ENCODE measurements at places on chromosomes 2 and 18.
A peak's percentile ranks its signal among the peaks of the same experiment; 100 is the strongest.

DNA sequence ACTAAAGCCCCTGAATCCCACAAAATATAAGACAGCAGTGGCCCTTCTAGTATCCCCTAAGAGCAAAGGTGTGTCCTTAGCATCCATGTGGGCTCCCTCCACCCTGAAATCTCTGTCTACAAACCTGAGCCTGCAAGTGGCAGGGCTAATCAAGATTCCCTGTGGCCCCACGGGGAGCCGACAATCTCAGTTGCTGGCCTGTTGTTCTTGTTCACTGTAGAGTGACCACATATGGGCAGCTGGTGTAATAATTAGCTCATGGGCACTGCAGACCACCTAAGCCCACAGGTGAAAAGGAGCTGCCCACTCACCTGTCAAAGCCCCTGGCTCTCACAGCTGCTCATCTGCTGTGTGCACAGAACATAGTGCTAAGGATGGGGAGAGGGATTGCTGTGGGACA lies 102.3 kb downstream of the MRO start:
- peaks cover 7% of the 10 kb centered on the region for H3K4me1 ChIP-seq
- H3K27ac ChIP-seq: no peak overlapping the region
- no peaks in the 10 kb centered on the region for H3K36me3 ChIP-seq
- no peak for DNase-seq
- H3K27me3 ChIP-seq: no peaks in the 10 kb centered on the region

DNA sequence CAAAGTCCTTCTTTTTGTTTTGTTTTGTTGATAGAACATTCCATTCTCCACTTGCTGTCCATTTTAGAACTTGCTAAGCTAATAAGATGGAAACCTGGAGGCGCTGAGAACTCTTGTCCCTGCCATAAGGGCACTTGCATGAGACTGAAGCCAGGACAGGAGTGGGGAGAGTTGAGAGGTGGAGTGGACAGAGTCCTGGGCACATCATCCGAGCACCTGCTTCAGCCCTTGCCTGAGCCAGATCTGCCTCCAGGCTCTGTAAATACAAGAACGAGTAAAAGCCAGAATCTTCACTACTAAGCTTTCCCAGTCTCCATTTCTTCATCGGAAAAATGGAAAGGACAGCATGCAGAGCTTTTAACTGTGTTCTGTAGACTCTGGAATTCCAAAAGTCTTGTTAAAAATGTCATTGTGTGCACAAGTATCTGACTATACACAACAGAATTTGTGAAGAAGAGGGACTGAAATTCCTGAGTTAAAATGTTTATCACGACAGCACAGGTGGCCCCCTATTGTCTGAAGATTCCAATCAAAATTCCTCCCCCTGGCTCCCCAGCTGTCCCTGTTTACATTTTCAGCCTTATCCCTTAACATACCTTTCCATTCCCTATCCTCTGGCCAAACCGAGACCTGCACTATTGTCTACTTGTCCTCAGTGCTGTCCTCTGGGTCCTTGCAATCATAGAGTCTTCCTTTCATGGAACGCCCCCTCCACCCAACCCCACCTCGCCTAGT lies 498.2 kb upstream of the TNP1 start:
- no peak overlapping the region for H3K27ac ChIP-seq
- no peak overlapping the region for H3K4me3 ChIP-seq
- DNase-seq: no peak
- peaks cover 32% of the 10 kb centered on the region for H3K4me1 ChIP-seq
- H3K36me3 ChIP-seq: no peaks in the 10 kb centered on the region

- H3K4me3 ChIP-seq: no peak overlapping the region
- H3K4me1 ChIP-seq: no peaks in the 10 kb centered on the region
- H3K27me3 ChIP-seq: no peaks in the 10 kb centered on the region
- H3K36me3 ChIP-seq: peaks cover 25% of the 10 kb centered on the region
- H3K27ac ChIP-seq: no peak overlapping the region
Measured at GRCh38 chr2:202521470-202521869, 113.3 kb upstream of the FAM117B start.

- no peak for DNase-seq
- no peak overlapping the region for H3K4me3 ChIP-seq
- peaks cover 4% of the 10 kb centered on the region for H3K4me1 ChIP-seq
- H3K27me3 ChIP-seq: no peaks in the 10 kb centered on the region
Measured at GRCh38 chr2:88606371-88607030, 20.8 kb downstream of the EIF2AK3 start.

GRCh38 chr2:100142393-100142792 lies at the start of gene AFF3:
Gene AFF3 (minus strand): TSS chr2:100142590. CDS start chr2:100104454, 38,136 bp downstream.
- no peak for DNase-seq
- no peaks in the 10 kb centered on the region for H3K36me3 ChIP-seq
- H3K4me1 ChIP-seq: no peaks in the 10 kb centered on the region
- no peak within 1 kb of the TSS for H3K4me3 ChIP-seq
- no peak within 1 kb of the TSS for H3K27ac ChIP-seq
- no peaks in the 10 kb centered on the region for H3K27me3 ChIP-seq

GRCh38 chr2:237121321-237121720 lies 35.6 kb downstream of the COPS8 start:
- DNase-seq: no peak
- no peaks in the 10 kb centered on the region for H3K36me3 ChIP-seq
- H3K4me3 ChIP-seq: no peak overlapping the region
- H3K27ac ChIP-seq: no peak overlapping the region

DNA sequence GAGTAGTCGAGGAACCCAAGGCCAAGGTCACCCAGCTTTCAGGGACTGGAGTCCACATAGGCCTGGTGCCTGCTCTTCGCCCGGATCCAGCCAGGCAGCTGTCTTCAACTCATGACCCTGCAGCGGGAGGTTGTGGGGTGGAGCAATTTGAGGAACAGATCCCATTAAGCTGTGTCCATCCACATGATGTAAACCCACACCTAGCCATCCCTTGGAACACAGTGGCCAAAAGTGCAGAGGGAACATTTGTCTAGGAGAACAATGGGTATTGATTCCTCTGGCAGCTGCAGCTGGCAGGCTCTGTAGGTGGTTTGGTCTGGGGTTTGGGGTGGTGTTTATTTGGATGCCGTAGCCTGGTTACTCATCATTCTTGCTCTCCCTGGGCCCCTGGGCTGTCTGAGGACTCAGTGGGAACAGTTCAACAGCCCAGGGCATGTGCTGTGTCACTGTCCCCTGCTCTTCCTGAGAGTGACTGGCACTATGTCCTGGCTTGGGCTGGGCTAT lies 99.4 kb downstream of the TFCP2L1 start:
- no peaks in the 10 kb centered on the region for H3K36me3 ChIP-seq
- H3K4me3 ChIP-seq: no peak overlapping the region
- H3K4me1 ChIP-seq: no peaks in the 10 kb centered on the region

DNA sequence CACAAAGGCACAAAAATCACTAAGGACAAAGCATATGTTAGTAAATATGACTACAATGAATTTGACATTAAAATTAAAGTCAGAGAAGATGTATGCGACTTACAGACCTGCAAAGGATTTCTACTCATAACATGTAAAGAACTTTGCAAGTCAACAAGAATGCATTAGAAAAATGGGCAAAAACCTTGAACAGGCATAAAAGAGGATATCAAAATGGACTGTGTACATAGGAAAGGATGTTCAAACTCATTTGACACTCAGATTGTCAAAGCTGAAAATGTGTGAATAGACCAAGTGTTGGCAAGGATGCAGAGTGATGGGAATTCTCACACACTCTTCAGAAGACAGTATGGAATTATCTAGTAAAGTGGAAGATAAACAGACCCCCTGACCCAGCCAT lies 94.9 kb downstream of the MYOM1 start:
- no peak overlapping the region for H3K4me3 ChIP-seq
- H3K27ac ChIP-seq: no peak overlapping the region
- H3K36me3 ChIP-seq: peaks cover 77% of the 10 kb centered on the region
- no peaks in the 10 kb centered on the region for H3K27me3 ChIP-seq

- H3K27ac ChIP-seq: no peak overlapping the region
- H3K4me3 ChIP-seq: no peak overlapping the region
- DNase-seq: no peak
- H3K36me3 ChIP-seq: no peaks in the 10 kb centered on the region
- H3K4me1 ChIP-seq: no peaks in the 10 kb centered on the region
Measured at GRCh38 chr18:49285627-49286026, 174.8 kb downstream of the DYM start.

GRCh38 chr18:22632191-22632590 lies 214.5 kb upstream of the CTAGE1 start:
- no peak for DNase-seq
- no peak overlapping the region for H3K27ac ChIP-seq
- peaks cover 5% of the 10 kb centered on the region for H3K4me1 ChIP-seq
- H3K36me3 ChIP-seq: no peaks in the 10 kb centered on the region

- no peak for DNase-seq
- H3K27ac ChIP-seq: no peak overlapping the region
- H3K36me3 ChIP-seq: peaks cover 22% of the 10 kb centered on the region
- H3K27me3 ChIP-seq: no peaks in the 10 kb centered on the region
- peaks cover 57% of the 10 kb centered on the region for H3K4me1 ChIP-seq
- H3K4me3 ChIP-seq: no peak overlapping the region
Measured at GRCh38 chr2:40128796-40129195, 323.1 kb downstream of the SLC8A1 start.

GRCh38 chr2:105760639-105761337 lies 16.1 kb downstream of the NCK2 start:
- no peak for DNase-seq
- H3K4me3 ChIP-seq: no peak overlapping the region
- H3K4me1 ChIP-seq: peaks cover 5% of the 10 kb centered on the region
- H3K36me3 ChIP-seq: no peaks in the 10 kb centered on the region

- peak overlapping the region; percentile 42 for H3K27ac ChIP-seq
- H3K4me1 ChIP-seq: peaks cover 11% of the 10 kb centered on the region
- H3K27me3 ChIP-seq: no peaks in the 10 kb centered on the region
- no peak for DNase-seq
- H3K4me3 ChIP-seq: no peak overlapping the region
Measured at GRCh38 chr2:33069894-33070651, 123.3 kb downstream of the LTBP1 start.

DNA sequence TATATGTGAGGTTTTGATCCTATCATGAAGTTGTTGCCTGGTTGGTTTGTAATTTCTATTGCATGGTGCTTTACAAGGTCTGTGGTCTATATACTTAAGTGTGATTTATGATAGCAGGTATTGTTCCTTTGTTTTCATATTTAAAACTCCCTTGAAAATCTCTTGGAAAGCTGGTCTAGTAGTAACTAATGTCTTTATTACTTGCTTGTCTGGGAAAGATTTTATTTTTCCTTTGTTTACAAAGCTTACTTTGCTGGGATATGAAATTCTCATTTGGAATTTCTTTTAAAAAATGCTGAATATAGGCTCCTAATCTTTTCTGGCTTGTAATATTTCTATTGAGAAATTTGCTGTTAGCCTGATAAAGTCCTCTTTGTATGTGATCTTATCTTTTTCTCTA lies 862.9 kb upstream of the NXPH2 start:
- H3K4me1 ChIP-seq: no peaks in the 10 kb centered on the region
- no peaks in the 10 kb centered on the region for H3K27me3 ChIP-seq
- no peak for DNase-seq

DNA sequence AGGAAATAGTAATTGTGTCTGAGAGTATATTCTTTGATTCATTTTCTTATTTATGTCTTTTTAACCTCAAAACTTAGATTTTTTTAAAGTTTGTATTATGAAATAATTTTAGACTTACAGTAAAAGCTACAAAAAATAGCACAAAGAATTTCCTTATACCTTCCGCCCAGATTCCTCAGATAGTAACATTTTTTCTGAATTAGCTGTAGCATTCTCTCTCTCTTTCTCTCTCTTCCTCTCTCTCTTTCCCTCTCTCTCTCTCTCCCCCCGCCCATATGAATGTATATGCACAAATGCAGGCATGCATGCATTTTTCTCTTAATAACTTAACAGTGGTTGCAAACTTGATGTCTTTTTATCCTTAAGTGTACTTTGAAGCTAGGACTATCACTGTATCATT lies 361.1 kb upstream of the NRP2 start:
- no peaks in the 10 kb centered on the region for H3K27me3 ChIP-seq
- H3K4me3 ChIP-seq: no peak overlapping the region
- H3K36me3 ChIP-seq: no peaks in the 10 kb centered on the region

DNA sequence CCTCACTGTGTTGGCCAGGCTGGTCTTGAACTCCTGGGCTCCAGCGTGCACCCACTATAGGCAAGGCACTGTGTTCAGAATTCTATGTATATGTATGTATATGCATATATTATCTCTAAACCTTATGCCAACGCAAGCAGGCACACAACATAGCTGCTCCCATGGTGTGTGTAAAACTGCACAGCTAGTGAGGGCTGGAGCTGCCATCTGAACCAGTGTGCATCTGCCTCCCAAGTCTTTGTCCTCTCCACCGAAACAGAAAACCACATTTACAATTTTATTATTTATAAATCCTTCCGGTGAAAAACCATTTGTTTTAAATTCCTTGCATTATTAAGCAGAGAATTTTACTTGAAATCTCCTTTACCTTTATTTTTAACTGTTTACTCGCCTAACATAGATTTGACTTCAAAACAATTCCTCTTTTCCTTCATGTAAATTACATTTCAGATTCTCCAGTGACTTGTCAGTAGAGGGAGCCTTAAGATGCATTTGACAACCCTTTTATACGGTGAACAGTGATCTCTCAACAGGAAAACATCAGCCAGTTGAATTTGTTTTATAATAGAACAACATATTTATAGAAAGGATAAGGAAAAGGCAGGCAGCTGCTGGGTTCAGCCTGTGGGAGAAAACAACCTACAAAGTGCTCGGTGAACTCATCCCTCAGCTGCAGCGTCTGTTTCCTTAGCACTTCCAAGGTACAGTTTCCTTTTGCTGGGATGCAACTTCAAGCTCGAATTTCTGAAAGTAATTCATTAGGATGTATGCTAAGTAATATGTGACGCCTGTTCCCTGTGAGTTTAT lies 101.2 kb downstream of the MYT1L start:
- H3K27ac ChIP-seq: no peak overlapping the region
- no peaks in the 10 kb centered on the region for H3K27me3 ChIP-seq
- H3K36me3 ChIP-seq: no peaks in the 10 kb centered on the region
- no peak overlapping the region for H3K4me3 ChIP-seq
